Glomerular endothelial cell (primary cell): ENCODE measurements at places on chromosomes 5 and 9.

- no peak for DNase-seq
These were observed 39.2 kb downstream of the TLE4 start for GRCh38 chr9:79610791-79611614.

GRCh38 chr9:3281399-3281798 lies 244.4 kb downstream of the RFX3 start:
- no peak for DNase-seq

DNA sequence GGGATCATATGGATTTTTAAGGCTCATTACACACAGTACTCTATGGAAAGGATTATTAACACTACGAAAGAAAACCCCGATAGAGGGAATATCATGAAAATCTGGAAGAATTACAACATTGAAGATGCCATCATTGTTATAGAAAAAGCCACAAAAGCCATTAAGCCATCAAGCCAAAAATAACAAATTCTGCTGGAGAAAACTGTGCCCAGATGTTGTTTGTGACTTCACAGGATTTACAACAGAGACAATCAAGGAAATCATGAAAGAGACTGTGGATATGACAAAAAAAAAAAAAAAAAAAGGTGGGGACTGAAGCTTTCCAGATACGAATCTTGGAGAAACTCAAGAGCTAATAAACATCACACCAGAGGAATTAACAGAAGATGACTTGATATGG lies 433.8 kb upstream of the CDH6 start:
- no peak for DNase-seq

DNA sequence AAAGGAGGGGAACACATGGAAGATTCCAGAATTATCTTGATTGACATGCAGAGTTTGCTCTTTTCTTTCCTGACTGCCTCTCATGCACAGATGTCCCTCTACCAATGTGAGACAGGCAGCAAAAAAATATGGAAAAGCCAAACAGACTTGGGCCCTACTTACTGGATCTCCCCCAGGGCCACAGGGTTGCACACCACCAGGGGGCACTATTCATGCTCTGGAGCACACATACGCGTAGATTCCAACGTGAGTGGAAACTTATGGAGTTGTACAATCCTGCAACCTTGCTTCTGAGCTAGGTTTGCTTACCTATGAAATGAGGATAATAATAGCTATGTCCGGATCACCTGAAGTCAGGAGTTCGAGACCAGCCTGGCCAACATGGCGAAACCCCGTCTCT lies 319.5 kb downstream of the ARHGEF28 start:
- no peak for DNase-seq

GRCh38 chr5:52069997-52070396 lies 686.7 kb downstream of the ISL1 start:
- no peak for DNase-seq

DNA sequence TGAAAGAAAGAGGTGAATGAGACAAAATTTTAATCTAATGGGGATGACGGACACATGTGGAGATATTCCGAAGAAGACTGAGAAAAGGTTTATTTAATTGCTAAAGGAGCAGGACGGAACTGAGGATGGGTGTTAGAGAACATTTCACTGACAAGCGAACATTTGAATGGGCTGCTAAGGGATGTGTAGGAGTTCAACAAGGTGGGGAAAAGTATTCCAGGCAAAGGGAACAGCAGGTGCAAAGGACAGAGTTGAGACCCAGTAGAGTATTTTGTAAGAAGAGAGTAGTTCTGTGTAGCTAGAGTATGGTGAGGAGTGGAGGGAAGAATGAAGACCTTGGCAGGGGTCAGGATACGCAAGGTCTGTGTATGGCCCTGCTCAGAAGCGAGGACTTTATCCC lies 47.4 kb upstream of the FRRS1L start:
- DNase-seq, result no peak

GRCh38 chr9:71795097-71795813 lies 26.9 kb upstream of the CEMIP2 start:
- no peak for DNase-seq
